ENCODE measurements at places on chromosomes 11 and 22.
A peak's percentile ranks its signal among the peaks of the same experiment; 100 is the strongest.

DNA sequence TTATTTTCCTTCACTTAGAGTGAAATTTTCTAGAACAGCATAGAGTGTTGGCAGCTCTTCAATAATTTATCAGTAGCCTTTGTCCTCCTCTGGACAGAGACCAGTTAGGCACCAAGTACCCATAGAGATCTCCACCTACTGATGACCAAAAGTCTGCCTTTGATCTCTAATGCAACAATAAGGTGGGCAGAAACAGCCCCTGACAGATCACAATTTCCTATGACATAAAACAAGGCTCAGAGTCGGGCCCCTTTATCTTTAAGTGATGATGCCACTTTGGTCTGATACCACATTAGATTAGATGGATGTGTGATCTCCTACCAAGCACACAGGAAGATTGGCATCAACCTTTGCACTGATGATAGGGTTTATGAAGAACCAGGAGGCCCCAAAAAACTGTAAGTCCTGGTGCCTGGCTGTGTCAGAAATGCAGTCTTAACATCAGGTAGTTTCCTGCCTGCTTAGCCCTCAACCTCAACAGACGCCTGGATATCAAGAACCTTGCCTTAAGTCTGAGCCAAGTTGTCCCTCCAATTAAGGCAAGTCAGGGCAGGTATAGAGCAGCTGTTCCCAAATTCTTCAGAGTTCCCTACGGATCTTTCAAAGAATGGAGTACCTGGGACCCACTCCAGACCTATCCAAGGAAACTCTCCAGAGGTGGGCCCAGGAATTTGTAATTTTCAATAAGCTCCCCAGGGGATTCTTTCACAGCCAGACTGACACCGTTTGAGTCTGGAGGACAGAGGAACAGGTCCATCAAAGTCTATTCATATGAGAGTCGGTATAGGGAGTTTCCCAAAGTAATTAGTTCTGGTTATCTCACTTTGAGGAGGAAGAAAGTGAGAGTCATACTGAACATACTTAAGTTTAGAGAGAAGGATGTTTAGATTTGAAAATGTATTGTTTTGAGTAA, 30.6 kb upstream of the TMPRSS4 start:
- no peak for DNase-seq

DNA sequence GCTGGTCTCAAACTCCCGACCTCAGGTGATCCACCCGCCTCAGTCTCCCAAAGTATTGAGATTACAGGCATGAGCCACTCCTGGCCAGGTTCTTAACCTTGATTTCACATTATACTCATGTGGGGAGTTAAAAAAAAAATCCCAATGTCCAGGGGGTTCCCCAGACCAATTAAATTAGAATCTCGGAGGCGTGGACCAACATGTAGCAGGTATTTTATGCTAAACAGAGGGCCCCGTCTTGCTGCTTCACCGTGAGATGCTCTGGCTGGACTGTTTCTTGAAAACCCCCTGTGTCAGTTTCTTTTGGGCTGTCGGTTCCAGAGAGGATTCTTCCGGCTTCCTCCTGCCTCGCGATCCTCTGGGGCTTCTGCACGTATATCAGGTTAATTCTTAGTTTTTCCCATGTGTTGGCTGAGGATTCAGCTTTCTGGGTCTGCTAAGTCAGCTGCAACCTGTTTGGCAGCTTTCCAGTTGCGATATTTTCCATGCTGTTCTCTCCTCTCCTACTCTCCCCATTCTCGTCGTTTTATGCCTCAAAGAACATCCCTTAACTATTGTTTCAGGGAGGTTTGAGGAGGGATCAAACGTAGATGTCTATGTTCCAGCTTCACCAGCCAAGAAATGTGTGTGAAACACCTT, 50.6 kb upstream of the ACCSL start:
- DNase-seq, result no peak

DNA sequence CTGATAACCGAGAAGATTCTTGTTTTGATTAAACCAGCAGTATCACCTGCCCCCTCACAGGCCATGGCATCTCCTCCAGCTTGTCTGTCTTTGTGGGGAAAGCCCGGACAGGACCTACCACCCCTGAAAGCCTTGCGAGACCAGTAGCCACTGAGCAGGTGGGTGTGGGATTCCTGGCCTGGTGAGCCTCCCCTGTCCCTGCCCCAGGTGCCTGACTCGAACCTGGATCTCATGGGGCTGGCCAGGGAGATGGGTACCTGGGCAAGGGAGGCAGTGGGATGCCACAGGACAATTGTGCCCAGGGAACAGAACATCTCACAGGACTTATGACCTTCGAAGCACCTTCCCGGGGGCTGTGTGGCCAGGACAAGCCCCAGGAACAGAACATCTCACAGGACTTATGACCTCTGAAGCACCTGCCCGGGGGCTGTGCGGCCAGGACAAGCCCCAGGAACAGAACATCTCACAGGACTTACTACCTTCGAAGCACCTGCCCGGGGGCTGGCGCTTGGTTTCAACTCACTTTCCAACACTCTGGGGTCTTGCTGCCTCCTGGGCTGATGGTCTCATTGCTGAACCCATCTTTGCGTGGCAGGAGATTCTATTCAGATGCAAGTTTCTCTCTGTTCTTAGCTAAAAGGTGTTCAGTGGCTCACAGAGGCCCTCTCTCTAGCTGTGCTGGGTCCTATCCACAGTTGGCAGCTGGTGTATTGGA, 854.5 kb downstream of the BRD1 start:
- DNase-seq, result no peak

GRCh38 chr22:31495343-31495742, 993 bp upstream of the SFI1 start:
- peak; percentile 37 for DNase-seq

- DNase-seq, result no peak
Observed at GRCh38 chr11:72334651-72335050, 90.7 kb upstream of the PHOX2A start.

All from NCI-H1417 (cell line).